Osteocyte (in vitro differentiated cells): ENCODE measurements at places on chromosomes 7 and 10. TPM values are rescaled to one million over a fixed set of nuclear protein-coding genes. Genes with fewer than 3 reads are reported as not detected.

DNA sequence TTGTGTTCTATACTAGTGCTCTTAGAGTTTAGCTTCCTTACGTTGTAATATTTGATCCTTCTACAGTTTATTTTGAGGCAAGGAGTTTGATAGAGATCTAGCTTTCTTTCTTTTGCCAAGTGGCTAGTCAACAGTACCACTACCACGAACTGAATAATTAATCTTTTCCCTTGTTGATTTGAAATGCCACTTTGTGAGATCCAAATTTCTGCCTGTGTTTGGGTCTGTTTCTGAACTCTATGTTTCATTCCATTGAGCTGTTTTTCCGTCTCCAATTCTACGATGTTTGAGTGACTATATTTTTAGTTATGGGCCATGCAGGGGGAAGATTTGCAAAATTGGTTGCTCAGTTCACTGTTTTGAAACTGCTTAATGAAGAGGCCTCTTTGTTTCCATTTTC, 134.7 kb downstream of the KIAA1217 start:
- DNase-seq: no peak

- DNase-seq: no peak
These were observed 45.7 kb downstream of the SNX10 start for GRCh38 chr7:26337232-26337865.

Gene NKX2-3
- not detected in 2 replicates for total RNA-seq

Gene TUBB8
- total RNA-seq: not detected in 2 replicates
